ENCODE measurements at places on chromosomes 11 and 22.

DNA sequence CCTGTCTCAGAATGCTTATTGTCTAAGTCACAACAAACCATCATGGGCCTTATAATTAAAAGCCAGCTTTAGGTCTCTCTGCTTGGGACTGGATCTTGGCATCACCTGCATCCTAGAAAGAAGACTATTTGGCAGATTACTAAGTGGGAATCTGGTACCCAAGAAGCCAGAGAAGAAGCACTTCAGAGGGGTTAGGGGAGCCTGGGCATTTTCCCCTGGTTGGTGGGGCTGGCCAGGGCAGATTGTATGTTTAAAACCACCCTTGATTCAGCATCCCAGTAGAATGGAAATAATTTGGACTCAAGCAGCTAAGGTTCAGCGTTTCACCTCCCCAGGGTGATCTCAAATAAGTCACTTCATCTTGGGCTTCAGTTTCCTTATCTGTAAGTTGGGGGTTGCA is 193.7 kb downstream of the MIAT start:
- no peak for DNase-seq

DNA sequence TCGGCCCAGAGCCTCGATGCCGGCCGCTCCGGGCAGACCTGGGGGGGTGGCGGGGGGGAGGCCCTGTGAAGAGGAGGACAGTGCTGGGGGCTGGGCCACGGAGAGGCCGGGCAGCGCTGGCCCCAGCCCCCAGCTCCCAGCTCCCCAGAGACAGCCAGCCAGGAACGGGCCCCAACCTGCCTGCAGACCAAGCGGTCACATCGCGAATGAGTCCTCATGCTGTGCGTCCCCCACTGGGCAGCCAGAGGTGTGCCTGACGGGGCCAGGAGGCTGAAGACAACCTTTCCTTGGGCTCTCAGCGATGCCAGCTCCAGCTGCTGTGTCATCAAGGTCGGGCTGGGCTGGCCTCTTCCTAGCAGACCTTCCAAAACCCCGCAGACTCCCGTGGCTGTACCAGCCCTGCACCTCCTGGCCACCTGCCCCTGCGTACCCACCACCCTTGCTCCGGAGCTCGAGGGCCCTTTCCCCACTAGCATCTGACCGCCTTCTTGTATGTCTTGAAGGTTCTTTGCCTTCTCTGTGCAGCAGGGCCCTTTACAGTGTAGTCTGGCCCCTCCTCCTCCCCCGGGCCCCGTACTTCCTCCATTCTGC is 88.4 kb downstream of the CDKN1C start:
- DNase-seq = no peak

DNA sequence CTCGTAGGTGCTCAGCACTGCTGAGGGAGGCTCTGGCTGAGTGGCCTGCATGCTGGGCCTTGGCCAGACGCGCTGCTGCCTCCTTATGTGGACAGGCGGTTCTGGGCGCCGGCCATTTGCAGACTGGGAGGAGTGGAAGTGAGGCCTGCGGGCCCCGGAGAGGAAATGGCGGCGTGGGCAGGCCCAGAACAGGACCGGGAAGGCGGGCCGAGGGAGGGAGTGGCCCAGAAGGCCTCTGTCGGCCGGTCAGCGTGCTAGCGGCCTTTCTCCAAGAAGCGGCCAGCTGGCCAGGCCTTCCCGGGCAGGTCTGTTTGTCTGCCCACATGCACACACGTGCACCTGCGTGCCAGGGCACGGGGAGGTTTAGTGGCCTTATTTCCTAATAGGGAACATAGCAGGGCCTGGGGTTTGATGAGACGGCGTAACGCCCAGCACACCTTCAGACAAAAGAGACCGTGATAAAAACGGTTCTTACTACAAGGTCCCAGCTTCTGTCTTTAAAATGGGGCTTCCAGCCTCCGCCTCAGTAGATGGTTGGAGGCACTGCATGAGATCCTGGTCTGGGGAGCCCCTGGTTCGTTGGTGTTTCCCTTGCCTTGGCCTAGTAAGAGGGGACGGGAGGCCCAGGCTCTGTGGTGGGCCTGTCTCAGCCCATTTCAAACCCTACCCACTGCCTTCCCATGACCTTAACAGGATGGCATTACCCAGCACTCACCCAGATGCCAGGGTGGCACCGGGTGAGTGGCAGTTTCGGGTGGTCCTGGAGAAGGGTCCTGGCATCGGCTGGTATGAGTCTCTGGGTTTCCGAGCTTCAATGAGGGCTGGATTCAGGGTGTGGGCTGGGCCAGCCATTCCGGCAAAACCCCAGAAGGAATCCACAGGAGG is 65.1 kb upstream of the PPARA start:
- DNase-seq = no peak

GRCh38 chr22:36541831-36542411 is 13.0 kb upstream of the EIF3D start:
- DNase-seq = no peak

- no peak for DNase-seq
Observed at GRCh38 chr11:127552446-127552845, 551.9 kb upstream of the KIRREL3 start.

DNA sequence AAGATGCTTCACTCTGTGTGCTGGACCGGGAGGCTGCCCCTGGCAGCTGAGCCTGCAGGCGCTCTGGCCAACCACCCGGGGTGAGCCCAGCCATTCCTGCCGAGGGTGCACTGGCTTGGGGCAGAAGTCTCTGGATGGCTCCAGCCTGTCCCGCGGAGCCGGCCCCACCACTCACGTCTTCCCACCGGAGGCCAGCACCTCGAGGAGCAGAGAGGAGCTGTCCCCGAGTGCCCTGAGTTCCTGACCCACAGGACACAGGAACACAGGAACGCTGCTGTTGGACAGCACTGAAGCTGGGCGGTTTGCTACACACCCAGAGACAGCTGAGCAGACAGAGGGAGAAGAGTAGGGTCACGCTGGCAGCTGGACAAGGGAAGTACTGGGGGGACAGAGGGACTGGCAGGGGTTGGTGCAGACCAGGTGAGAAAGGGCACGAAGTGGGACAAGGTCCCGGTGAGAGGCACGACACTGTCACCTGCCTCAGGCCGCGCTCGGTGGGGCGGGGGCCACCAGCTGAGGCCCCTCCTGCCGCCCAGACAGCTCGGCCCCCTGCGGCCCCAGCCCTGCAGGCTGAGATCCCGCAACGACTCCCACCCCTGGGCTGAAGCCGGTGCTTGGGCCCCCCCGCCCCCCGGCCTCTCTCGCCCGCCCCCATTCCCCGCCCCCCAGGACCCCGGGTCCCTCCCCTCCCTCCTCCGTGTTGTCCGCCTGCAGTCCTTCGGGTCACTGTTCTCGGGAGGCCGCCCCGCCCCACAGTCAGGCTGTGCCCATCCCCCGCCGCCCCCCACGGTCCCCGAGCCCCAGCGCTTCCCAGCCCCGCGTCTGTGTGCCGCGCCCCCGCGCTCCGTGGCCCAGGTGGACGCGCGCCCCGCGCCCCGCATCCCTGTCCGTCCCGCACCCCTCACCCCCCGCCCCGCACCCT is 624 bp upstream of the B4GALNT4 start:
- no peak for DNase-seq
